ENCODE measurements at places on chromosomes 7 and 10.
A peak's percentile ranks its signal among the peaks of the same experiment; 100 is the strongest.

- no peak for DNase-seq
Measured at GRCh38 chr7:42907316-42907715, 4.6 kb downstream of the C7orf25 start.

DNA sequence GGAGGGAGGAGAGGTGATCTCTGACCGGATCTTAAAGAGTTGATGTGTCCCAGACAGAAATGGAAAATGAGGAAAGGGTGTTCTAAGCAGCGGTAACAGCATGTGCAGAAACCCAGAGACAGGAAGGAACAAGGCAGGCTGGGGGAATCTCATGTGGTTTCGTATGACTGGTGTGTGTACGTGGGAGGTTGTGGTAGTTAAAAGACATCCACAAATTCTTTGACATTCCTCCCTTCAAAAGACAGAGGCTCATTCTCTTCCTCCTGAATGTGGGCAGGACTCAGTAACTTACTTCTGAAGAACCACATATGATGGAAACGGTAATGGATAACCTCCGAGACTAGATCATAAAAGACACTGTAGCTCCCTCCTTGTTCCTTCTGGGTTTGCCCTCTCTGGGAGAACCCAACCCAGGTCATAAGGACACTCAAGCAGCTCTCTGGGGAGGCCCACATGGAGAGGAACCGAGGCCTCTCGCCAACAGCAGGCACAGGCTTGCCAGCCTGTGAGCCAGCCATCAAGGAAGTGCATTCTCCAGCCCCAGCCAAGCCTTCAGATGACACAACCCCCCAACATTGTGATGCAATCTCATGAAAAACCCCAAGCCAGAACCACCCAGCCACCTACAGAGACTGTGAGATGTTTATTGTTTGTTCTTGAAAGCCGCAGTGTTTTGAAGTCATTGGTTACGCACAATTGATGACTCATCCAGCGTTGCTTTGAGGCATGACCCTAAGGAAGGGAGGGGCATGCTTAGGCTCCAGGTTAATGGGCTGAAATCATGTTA, 116.0 kb downstream of the SLIT1 start:
- no peak for DNase-seq

- DNase-seq, result no peak
Measured at GRCh38 chr7:37076668-37077067, 352.4 kb upstream of the AOAH start.

- DNase-seq, result no peak
Measured at GRCh38 chr7:32164341-32164996, 94.3 kb upstream of the PDE1C start.

DNA sequence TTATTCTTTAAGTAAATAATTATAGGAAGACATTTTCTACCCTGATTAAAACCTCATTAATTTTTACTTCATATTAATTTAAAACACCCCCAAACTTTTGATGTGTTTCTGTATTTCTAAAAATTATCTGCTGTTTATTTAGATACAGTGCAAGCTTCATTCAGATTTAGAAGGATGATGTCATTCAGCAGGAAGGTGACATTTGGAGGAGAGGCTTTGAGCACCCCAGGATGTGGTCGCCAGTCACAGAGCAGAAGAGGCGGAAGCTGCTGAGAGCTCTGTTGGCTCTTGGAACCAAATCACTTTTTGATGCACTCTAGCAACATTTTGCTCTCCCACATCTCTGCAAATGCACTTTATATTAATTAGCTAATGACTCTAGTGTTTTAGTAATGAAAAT, 233.9 kb upstream of the CACNA2D1 start:
- DNase-seq, result peak; percentile 44

GRCh38 chr10:59560990-59561389, 148.7 kb downstream of the SLC16A9 start:
- DNase-seq, result no peak

- no peak for DNase-seq
Measured at GRCh38 chr10:117938104-117938503, 108.6 kb downstream of the RAB11FIP2 start.
